NCI-H82 (cell line): ENCODE measurements at places on chromosomes 16 and 17.

DNA sequence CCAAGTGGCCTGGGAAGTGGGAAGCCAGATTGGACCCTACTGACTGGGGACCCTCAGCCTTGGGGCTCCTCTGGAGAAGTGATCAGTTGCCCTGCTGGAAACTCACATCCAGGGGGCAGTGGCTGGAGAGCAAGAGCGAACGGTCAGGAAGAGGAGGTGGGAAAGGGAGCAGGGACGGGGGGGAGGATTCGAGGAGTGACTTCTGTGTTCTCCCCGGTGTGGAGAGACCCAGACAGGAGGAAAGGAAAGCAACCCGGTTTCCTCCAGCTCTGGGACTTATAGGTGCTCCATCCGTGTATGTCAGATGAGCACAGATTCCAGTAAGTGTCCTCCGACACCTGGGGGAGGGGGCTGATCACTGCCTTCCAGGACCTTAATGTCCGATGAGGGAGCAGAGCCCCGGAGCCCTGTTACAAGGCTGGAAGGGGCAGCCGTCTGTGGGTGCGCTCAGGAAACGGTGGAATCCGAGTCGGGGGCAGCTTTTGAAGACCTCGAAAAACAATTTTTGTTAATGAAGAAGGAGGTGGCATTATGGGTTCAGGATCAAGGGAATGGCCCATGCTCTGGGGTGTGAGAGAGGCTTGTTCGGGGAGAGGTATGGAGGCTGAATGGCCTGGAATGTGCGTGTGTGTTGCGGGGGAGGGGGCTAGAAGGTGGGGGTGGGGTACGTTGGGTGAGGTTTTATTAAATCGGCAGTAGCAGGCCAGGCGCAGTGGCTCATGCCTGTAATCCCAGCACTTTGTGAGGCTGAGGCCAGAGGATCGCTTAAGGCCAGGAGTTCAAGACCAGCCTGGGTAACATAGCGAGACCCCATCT lies 34.8 kb upstream of the NDRG4 start:
- DNase-seq, result peak; percentile 49

DNA sequence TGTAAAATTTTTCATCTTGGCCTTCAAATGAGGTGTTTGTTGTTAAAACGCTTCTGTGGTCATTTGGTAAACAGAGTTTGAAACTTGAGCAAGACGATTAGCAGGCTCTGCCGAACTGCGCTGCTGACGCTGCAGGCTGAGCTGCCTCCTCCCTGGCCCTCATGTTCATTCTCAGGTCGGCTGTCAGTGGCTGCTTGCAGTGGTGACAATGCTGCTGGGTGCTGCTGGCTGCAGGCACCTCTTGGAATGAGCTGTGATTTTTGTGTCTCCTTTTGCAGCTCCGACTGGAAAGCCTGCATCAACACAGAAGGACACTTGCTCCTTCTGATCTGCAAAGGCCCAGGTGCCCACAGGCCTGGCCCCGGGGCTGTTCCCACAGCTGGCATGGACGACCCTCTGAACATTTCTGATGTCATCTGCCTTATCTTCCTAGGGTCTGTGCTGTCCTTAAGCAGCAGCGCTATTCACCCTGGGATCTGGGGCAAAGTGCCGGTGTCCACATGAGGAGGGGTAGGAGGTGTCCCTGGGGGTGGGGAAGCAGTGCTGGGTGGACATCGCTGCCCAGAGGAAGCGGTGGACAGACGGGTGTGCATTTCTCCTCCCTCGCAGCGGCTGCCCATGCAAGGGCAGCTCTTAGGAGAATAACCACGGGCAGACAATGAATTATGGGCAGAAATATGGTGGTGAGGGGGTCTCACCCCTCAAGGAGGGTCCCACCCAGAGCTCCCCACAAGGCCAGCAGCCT lies 23.1 kb upstream of the OSGIN1 start:
- no peak for DNase-seq

GRCh38 chr16:6684076-6684673 lies 648.5 kb upstream of the RBFOX1 start:
- DNase-seq, result peak; percentile 77

DNA sequence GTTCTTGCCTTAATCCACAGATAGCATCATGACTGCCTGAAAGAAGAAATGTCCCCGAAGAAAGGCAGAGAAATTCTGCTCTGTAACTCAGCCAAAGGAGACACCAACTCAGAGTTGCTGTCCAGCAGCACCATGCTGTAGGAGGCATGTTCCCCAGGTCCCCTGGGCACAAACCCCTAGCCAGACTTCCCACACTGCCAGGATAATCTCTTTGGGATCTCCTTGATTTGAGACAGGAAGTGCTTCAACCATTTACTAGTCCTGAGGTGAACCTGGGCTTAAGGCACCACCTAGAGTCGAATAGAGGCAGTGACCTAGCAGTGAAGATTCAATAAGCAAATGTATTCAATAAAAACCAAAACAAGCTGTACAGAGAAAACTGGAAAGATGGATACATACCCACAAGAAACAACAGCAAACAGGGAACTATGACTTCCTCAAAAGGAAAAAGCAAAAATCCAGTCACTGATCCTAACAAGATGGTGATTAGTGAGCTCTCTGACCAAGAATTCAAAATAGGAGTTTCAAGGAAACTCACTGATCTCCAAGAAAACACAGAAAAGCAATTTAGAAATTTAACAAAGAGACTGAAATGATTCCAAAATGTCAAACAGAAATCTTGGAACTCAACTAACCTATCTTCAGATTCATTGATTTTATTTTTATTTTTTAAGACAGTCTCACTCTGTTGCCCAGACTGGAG lies 5.7 kb downstream of the OR4D2 start:
- peak; percentile 93 for DNase-seq

- DNase-seq, result no peak
These were observed 14.5 kb downstream of the BAIAP2 start for GRCh38 chr17:81049372-81049911.

- DNase-seq, result no peak
These were observed 6.8 kb downstream of the CBX4 start for GRCh38 chr17:79832218-79833109.

GRCh38 chr17:77888242-77889134 lies 70.0 kb upstream of the TNRC6C start:
- DNase-seq, result no peak

GRCh38 chr16:80189476-80190175 lies 351.2 kb upstream of the DYNLRB2 start:
- DNase-seq, result no peak
